ENCODE measurements at places on chromosomes 6 and 20.

DNA sequence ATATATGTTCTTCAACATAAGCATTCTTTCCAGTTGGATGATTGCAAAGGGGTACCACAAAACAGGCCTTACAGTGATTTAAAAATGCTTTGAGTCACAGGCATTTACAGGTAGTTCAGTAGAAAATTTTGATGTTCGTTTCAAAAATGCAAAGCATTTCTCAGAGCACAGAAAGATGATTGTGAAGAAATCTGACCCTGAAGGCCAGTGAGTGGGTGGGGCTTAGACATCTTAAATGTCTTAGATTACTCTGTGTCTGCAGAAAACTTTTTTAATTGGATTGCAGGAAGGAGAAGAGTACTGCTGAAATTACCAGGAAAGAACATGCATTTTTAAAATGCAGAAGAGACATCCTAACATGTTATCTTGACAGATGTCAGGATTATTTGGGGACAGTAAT, 268.3 kb downstream of the CDKAL1 start:
- no peak for DNase-seq

DNA sequence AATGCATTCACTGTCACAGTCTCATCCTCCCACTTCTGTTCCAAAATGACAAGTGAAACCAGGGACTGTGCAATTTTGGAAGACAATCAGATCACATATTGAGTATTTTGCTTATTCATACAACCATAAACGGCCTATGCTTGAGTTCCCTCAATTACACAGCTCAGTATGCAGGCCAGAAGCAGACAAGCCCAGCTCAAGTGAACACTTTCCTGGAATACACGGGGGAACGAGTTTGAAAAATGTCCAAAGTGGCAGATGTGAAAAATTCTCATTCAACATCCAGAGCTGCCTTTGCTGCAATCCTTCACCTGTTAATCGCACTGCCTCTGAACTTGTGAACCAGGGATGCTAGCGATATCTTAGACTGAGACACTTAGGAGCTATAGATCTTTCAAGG, 190.2 kb downstream of the COL9A1 start:
- no peak for DNase-seq

DNA sequence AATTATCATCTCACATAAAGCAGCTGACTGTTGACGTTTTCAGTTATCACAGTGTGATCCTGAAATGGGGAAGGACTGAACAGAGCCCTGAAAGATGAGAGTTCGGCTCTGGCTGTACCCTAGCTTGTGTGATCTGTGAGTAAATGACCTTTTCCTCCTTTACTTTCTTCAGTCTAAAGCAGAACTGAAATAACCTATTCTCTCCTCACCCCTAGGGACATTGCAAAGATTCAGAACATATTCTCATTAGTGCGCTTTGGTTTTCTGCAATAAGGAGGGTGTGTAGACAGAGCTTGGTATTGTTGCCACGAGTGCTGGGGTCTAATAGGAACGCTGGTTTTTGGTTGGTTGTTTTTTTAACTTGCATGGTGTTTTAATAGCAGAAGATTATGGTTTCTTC, 16.7 kb downstream of the FARS2 start:
- no peak for DNase-seq

DNA sequence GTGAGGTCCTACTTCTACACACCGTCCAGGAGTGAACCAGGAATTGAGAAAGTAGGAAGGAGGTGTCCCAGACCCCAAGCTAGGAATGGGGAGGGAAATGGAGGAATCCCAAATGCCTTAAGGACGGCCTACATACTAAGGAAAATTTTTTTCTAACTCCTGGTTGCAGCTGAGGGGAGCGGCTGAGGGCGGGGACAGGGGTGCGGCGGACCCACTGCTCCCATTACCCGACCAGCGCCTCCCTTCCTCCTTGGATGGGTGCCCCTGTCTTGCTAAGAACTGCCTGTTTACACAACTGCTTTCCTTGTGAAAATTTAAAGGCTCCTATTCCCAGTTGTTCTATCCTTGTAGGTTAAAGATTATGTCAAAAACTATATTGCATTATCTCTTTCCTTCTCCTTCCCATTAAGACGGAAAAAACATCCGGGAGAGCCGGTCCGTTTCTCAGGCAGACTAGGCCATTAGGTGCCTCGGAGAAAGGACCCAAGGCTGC, 699 bp upstream of the HSPA1B start:
- DNase-seq, result no peak

DNA sequence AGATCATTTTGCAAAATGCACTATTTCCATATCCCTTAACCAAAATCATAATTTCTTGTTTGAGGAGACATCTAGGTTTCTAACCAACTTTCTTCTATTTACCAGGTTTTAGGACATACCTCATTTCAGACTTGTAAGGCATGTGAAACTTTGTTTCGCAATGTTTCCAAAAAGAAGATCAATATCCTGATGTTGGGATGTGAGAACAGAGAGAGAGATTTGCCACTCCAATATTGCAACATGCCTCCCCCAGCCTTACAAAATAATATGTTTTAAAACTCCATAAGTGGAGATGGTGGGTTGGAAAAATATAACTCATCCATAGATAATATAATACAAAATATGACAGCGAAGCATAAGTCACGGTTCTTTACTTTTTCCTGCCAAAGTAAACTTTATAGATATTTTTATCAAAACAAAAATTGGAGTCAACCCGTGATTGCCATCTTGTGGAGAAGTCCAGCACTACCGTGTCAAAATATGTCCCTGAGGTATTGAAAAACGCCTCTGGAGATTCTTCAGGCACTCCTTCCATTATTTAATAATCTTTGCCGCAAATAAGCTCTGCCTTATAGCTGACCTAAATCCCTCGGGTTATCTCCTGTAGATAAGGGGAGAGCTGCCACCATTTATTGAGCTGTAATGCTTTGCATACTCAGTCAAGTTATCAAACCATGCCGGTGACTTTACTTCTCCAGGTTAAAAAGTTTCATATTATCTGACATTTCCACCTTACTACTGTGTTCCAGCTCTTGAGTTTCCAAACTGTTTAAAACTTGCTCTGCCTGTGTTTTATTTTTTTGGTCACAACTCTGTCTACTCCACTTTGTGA, 534.2 kb downstream of the HACE1 start:
- DNase-seq, result peak; percentile 19

GRCh38 chr6:109456710-109457561, 1.4 kb upstream of the MICAL1 start:
- DNase-seq, result no peak

GRCh38 chr6:106847116-106847515, 127.4 kb downstream of the CD24 start:
- DNase-seq, result no peak

- DNase-seq, result peak; percentile 79
Measured at GRCh38 chr6:73579851-73580246, 59.0 kb upstream of the EEF1A1 start.

GRCh38 chr20:11246251-11246775, 572.5 kb upstream of the JAG1 start:
- no peak for DNase-seq

- DNase-seq, result peak; percentile 22
Measured at GRCh38 chr6:52307900-52308372, 23.4 kb upstream of the MCM3 start.

- no peak for DNase-seq
Measured at GRCh38 chr20:25270829-25271251, 23.0 kb downstream of the PYGB start.

DNA sequence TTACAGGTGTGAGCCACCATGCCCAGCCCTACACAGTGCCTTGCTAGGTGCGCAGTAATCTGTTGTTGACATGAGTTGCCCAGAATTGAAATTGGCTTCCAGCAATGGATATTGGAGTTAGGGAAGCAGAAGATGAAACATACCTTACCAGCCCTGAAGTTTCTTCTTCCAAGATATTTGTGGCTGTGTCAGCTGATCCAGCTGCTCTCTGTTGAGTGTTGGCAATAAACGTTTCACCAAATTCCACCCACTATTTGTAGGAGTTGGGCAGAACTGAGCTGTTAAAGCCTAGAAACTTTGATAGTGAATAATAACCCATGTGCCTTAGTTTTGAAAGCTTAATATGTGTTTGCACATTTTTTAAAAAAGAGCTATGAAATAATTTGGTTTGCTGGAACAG, 218.2 kb upstream of the SNX9 start:
- DNase-seq, result no peak

DNA sequence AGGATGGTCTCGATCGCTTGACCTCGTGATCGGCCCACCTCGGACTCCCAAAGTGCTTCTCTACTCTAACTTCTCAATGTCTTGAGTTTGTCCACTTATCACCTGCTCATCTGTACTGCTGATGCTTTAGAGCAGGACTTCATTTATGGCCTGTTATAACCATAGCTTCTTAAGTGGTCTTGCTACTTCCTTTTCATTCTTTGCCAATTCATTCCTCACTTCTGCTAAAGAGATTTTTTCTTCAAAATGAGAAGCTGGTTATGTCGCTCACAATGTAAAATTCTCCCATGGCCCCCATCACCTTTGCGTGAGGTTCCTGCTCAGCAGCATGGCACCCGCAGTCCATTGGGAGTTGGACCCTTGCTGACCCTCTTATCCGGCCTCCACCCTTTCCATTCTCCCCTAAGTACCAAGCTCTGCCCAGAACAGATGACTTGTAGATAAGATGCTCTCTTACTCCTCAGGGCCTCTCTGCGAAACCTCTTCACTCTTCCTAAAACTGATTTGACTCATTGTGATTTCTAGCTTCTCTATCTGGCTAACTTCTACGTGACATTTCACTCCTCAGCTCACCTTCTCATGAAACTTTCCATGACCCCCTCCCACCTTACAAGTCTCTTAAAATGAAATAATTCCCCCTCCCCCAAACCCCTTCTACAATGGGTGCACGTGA, 13.9 kb upstream of the CD164 start:
- no peak for DNase-seq

DNA sequence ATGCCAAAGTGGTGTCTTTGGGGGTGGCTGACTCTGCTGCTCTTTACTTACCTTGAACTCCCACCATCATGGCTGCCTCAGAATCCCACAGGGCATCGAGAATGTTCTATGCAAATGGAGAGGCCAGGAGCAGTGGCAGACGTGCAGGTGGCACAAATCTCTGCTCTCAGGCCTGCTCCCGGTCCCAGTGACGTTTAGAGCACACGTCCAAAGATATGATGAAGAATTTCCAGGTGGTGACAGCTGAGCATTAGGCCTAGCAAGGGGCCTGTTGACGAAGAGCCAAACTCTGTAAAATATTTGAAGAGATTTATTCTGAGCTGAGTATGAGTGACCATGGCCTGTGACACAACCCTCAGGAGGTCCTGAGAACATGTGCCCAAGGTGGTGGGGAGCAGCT, 19.0 kb upstream of the UNC93A start:
- no peak for DNase-seq

- no peak for DNase-seq
Measured at GRCh38 chr20:3250091-3250504, 11.1 kb upstream of the SLC4A11 start.

DNA sequence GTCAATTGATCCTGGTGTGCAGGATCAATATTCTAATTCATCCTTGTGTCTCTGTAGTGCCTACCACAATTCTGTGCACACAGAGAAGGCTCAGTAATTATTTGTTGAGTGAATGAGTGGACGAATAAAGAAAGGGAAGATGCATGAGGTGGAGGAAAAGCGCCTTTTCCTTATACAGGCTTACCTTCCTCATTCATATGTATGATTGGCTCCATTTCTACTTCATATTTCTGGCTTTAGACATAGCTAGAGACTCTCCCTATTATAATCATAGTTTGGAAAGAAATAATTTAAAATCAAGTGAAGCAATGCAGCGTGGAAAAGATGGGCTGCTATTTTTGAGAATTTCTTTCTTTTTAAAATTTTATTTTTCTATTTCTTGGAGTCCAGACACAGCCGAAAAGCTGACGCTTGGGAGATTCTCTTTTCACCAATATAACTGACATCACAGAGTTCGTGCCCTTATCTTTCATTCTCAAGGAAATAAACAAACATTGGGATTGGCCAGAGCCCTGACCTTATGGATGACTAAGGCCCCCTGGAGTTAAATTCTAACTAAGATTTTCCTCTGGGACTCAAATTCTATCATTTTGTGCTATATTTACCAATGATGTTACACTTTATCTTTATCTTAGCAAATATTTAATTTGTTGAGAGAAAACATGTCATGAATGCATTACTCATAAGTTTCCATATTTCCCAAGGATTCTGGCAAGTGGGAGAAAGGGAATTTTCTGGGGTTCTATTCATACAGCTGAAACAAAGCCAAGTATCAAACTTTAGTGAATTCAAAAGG, 48.1 kb downstream of the PRL start:
- no peak for DNase-seq

GRCh38 chr6:43627008-43627825, 1.8 kb downstream of the GTPBP2 start:
- DNase-seq, result peak; percentile 96

DNA sequence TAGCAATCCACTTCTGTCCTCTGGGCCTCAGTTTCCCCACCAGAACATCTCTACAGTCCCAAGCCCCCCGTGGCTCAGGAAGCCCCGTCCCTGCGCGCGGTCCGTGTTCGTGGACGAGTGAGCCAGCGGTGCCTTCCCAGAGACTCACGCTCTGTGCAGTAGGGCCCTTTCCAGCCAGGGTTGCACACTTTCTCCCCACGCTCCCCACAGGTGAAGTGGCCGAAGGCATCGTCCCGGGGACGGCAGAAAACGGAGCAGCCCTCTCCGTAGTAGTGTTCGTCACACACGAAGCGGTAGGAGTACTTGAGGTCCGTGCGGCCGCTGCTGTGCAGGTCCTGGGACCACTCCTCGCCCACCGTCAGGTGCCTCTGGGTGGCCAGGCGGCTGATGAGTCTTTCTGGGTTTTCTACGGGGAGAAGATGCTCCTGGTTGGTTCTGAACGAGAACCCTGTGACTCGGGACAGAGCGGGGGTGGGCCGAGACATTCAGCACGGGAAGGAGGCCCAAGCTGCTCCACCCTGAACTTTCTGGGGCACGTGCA, 2.7 kb downstream of the DLL1 start:
- DNase-seq, result no peak

DNA sequence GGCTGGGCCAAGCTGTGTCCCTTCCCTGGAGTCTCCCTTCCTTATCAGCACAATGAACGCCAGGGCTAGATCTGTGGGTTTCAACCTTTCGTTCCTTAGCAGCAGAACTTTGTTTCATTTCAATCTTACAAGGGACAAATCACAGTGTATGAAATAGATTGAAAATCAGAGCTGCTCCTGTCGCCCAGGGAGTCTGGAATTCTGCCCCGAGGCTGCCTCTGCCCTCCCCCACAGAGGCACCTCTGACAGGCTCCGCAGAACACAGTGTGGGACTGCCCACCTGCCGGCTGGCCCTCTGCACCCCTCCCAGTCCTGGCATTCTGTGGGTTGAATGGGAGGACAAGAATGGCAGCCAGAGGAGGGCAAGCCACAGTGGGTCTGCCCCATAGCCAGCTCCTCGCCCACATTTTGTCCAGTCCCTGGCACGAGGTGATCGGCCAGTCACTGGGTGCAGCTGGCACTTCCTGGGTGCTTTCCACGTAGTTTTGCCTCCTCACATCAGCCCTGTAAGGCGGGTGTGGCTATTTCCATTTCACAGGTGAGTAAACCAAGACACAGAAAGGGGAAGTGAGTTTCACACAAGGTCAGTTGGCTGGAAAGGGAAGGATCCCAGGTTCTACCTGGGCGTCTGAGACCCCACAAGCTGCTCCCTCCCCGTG, 26.1 kb downstream of the MANBAL start:
- DNase-seq, result no peak

DNA sequence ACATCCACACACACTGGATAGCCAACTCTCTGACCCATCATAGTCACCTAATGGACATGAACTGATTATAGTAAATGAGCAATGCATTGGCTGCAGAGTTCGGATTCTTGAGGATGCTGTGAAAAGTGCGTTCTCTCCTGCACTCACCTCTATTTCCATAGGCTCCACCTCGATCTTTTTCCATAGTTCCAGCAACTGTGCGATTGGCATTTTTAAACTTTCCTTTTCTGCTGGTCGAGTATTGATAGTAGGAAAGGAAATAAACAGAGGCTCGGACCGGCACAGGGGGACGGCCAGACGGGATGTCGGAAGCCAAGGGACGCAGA, 94.4 kb downstream of the RNASET2 start:
- no peak for DNase-seq

Data from inflammatory macrophage (primary cell).